ACHN (cell line): ENCODE measurements at places on chromosomes 12 and 14.

- no peak for DNase-seq
Measured at GRCh38 chr14:61392297-61392696, 70.9 kb downstream of the PRKCH start.

DNA sequence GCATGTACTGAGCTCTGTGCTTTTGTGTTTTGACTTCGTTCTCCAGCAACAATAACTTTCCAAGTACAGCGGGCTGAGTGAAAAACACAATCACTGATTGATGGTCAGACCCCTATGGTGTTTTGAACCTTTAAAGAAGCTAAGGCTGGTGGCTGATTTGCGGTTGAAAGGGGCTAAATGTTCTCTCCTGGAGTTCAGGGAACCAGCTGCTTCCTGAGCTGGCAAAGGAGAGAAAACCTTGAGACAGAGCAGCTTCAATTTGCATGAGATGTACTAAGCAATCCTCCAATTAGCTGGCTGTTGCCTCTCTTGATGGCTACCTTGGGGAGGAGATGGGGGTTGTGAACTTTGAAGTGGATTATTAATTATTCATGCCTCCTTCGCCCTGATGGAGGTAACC lies 546.7 kb upstream of the SEL1L start:
- DNase-seq = no peak

- no peak for DNase-seq
Measured at GRCh38 chr14:50083467-50084337, 32.7 kb downstream of the VCPKMT start.

- DNase-seq = no peak
Measured at GRCh38 chr12:20374795-20375194, 6.5 kb downstream of the PDE3A start.

- DNase-seq = peak; percentile 69
Measured at GRCh38 chr12:111313833-111314259, 55.0 kb downstream of the PHETA1 start.

GRCh38 chr14:59358784-59359183 lies 106.4 kb downstream of the GPR135 start:
- DNase-seq = no peak

GRCh38 chr14:100446572-100446971 lies 123.4 kb downstream of the SLC25A47 start:
- no peak for DNase-seq

DNA sequence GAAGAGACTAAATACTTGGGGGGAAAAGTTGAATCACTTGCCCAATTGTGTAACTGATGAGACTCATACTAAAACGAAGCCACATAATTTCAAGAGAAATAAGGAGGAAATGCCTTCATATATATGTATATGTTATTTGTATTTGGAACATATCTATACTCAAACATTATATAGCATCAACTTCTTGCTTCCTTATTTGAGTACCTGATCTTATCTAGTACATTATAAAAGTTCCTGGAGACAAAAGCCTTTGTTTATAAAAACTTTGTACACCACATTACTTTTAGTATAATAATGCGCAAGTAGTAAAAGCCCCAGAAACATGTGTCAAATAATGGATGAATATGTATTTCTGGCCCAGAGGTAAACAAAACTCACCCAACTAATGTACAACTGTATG lies 92.0 kb downstream of the SLC2A13 start:
- DNase-seq = no peak

DNA sequence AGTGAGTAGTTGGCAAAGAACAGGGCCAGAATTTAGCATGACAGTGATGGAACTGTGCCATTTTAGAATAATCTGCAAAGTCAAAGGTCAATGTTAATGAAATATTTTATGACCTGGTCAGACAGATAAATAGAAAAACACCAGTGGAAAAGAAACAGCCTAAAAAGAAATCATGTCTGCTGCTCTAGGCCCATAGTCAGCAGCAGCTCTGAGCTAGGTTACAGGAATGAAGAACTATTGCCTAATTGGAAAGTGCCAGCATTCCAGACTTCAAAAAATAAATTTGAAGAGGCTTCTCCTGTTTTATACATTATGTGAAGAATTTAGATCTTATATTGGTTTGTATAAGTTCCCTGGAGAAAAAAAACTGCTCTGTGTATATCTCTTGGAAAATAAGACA lies 9.8 kb downstream of the NPC2 start:
- DNase-seq = no peak

GRCh38 chr12:50186681-50187080 lies 19.5 kb upstream of the CERS5 start:
- no peak for DNase-seq

DNA sequence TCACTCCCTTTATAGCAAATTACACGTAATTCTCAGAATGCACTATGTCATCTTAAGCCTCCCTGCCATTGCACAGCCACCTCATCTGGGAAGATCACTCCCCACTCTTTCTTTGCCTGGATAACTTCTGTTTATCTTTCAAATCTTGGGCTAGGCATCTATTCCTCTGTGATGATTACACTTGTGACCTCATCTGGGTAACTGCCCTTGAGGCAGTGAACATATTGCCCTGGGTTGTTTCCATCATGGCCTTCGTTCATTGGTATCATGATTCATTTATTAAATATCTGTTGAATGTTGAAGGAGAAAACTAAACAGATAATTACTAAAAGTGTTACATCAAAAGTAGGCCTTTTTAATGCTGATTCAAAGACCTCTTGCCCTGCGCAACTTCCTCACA lies 26.2 kb upstream of the PDE3A start:
- no peak for DNase-seq

GRCh38 chr12:95674631-95675030 lies 115.9 kb downstream of the NTN4 start:
- no peak for DNase-seq

DNA sequence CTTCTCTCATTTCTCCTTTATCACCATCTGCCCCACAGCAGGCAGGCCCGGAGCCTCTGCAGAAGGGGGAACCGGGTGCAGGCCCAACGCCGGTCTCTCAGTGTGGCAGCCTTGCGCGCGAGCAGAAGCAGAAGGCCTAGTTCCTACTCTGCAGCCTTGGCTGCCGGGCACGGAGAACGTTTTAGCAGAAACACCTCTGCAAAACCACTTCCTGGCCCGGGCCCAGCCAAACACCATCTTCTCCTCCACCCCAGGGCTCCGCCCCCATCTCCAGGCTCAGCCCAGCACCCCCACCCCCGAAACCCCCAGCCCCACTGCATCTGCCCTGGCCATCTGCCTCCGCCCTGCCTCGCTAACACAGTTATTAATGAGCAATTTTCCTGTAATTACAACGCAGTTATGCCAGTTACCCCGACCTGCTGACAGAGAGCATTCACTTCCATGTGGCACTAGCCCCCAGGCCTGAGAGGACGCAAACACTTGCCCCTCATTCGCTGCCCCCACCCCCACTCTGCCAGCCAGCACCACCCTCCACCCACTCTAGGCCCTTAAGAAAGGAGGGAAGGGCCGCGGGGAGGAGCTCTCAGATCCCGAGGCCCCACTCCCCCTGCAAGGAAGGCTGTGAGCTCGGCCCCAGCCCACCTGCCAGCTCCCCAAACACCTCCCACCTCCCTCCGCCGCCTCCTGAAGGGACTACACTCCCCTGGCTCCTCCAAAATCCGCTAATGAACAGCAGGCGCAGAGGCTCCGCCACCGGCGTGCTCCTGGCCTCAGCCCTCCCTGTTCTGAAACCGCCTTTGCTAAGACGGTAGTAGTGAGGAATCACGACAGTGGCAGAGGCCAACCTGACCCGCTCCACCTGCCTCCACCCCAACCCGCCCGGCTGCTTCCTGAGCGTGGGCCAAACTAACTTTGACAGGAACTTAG lies 44.7 kb upstream of the FBRSL1 start:
- no peak for DNase-seq

GRCh38 chr12:121830588-121831265 lies 26.9 kb downstream of the SETD1B start:
- no peak for DNase-seq
